ENCODE measurements at places on chromosomes 13 and 19. TPM values are rescaled to one million over a fixed set of nuclear protein-coding genes. Genes with fewer than 3 reads are reported as not detected.
A peak's percentile ranks its signal among the peaks of the same experiment; 100 is the strongest.

- peak; percentile 4 for ATAC-seq
Measured at GRCh38 chr19:41870401-41870873, 6.6 kb upstream of the CD79A start.

- no peak for ATAC-seq
Measured at GRCh38 chr13:113937073-113937472, 36.8 kb downstream of the C13orf46 start.

C13orf46 gene
- 0.08 TPM for total RNA-seq

- no peak for ATAC-seq
Measured at GRCh38 chr19:48674216-48674809, 1.5 kb upstream of the NTN5 start.

GRCh38 chr19:35373492-35373891, 2.6 kb downstream of the GPR42 start:
- no peak for ATAC-seq

PRODH2 gene
- total RNA-seq: not detected

Data from esophagus mucosa (tissue), 1 donor.